ENCODE measurements at places on chromosomes 3 and 15.
A peak's percentile ranks its signal among the peaks of the same experiment; 100 is the strongest.

DNA sequence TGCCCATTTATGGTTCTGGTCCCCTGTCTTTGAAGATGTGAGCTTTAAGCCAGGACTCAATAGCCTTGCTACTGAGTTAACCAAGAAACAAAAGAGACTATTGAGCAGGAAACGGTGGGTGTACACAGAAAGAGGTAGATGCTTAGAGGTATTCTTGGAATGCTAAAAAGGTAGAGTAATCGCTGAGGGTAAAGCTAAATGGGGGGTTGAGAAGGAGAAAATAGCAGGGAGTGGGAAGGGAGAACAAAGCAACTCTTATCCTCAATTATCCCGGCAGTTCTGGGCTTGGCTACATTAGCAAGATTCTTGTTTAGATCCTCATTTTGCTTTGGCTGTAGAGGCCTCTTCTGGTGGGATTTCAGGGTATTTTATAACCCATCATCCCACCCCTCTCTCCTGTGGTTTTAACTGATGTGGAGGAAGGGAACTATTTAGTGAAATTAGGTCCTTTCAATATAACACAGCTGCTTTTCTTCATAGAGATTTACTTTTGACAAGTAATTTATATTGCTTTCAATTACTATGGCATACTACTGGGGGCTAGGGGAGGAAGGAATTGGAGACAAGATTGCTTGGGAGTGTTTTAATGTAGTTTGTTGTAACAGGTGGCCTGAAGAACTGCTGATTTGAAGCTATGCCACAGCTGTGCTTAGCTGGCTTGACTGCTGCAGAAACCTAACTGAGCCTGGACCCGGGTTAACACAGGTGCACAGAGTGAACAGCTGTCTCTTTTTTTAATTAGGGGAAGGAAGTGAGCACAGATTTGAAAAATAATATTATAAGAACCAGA, 234.3 kb upstream of the CCDC54 start:
- DNase-seq: no peak

GRCh38 chr3:14861446-14862302, 42.9 kb downstream of the FGD5 start:
- DNase-seq: no peak

DNA sequence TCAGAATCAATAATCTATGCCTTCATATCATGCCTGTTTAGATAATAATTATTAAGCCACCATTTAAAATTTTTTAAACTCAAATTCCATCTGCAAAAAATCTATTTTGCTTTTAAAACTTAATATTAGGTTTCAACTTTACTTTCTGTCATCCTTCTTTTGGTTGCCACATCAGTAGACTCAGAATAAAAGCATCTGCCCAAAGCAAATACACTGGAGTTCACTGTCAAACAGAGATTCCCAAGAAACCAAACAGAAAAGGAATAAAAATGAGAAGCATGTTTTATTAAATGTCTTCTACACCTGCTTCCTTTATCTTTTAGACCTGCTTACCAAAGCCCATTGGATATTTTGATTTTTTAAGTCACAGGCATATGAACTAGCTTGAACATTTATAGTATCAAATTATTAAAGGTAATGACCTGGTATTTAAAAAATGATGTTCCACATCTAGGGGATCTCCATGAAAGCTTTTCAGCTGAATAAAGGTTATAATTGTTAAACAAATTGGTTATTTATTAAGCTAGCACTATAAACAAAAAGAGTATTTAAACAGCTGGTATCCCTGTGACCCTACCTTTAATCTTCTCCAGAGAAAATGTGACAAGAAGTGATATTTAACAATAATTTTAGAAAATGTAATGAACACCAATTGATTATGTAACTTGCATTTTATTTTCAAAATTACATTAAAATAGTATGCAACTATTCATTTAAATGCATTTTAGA, 62.5 kb downstream of the ALCAM start:
- DNase-seq: no peak

DNA sequence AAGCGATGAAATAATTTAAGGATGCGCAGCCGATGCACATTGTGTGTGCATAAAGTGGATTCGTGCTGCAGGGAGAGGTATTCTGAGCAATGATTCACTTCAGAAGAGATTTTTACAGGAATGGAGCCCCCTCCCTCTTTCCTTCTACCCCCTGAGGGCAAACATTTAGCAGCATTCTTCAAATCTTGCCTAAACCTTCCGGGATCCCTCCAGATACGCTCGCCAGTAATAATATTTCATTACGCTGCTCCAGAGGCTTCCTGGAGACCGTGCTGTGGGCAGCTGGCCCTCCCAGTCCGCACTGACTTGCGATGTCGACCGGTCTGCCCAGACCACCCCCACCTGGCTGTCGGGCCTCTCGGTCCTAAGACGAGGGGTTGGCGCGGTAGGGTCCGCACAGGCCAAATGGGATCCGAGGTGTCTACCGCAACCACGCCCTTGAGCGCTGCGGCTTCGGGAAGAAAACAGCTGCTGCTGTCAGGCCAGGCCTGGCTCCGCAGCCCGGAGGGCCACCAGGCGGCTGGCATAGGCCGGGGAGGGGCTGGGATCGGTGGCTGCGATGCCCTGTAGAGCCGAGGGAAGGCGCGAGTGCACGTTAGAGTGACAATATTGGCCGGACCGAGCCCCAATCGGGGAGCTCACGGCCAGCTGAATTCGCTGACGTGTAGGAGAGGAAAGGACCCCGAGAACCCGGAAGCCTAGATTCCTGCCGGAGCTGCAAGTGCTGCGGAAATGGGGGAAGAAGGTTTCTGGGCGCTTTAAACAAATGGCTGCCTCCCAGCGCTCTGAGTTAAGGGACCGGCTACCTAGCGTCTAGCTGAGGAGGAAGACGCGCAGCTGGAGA, 14.3 kb downstream of the ZIC4 start:
- no peak for DNase-seq

DNA sequence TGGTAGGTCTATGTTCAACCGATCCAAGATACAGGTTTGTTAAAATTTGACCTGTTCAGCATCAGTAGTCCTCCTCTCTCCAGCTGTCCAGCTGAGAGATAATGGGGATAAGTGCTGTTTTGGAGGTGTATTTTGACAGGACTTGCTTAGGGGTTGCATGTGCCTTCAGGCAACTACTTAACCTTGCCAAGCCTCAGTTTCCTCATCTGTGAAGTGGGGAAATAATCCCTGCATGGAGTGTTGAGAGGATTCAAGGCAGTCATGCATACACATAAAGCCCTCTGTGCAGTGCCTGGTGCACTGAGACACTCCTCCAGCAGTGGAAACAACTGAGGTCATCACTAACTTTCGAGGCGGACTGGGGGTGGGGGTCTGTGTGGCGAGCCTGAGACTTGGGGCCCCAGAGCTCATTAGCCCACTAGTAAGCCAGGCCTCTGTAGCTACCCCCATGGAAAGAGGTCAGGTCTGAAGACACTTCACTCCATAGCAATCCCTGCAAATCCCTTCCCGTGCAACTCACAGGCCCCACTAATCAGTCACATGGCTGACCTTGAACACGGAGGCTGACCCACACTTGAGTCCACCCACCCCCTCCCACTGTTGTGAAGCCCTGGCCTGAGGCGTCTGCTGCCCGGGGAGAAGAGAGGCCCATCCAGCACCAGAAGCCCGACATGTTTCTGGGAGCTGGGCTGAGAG, 25.9 kb upstream of the SLC6A6 start:
- no peak for DNase-seq

GRCh38 chr3:12273045-12273695, 15.7 kb upstream of the PPARG start:
- no peak for DNase-seq

DNA sequence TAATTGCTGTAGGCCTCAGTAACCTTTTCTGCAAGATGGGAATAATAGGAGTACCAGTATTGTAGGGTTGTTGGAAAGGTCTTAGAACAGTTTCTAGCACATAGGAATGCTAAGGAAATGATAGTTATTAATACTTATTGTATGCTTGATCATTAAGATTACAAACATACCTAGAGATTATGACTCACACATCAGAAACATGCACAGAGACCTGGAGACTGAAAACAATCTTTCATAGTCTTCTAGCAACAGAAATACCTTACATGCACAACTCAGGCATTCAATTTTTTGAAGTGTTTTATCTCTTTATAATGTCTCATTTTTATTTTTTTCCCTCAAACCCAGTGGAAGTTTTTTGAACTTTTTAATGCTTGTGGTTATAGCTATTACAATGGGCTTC, 104.4 kb upstream of the ZBTB20 start:
- DNase-seq: peak; percentile 63
